ENCODE measurements at places on chromosomes 4 and X.

DNA sequence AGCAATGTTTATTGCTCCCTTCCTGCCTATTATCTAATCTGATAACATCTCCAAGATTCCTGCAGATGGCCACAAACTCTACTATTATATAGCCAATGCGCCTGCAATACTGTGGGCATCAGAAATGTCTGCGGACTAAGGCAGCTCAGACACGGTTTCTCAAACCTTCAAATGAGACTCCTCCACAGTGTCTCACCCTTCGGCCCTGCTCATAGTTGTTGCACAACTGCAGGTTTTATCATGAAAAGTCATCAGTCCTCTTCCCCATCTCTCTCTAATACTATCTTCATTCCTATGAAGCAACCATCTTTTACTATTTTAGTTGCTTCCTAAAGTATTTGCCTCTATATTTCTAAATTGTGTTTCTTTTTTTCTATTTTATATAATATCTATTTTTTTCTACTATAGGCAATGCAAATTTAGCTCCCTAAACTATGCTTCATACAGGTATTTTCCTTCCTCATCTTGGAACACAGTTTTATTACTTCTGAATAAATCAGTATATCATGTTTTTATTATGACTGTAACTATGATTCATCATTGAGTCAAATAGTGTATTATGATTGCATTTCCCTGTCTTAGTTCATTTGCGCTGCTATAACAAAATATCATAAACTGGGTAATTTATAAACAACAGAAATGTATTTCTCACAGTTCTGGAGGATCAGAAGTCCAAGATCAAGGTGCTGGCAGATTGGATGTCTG, 129.7 kb upstream of the EDNRA start:
- DNase-seq = no peak

DNA sequence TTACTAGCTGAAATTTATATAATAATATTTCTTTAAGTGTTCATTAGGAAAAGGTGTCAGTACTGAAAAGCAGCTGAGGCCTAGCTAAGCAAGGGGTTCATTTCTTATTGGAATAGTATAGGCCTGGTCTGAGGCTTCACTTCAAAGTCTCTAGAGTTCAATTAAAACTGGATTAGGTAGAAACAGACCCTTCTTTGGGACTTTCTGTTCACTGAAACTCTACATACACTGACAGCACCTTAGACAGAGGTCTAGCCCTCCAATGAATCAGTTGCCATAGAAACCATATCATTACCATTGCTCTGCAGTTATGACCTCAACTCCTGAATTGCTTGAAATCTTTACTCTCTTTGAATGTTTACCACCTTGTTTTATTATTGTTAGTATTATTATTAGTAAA, 86.4 kb upstream of the MAB21L2 start:
- no peak for DNase-seq

DNA sequence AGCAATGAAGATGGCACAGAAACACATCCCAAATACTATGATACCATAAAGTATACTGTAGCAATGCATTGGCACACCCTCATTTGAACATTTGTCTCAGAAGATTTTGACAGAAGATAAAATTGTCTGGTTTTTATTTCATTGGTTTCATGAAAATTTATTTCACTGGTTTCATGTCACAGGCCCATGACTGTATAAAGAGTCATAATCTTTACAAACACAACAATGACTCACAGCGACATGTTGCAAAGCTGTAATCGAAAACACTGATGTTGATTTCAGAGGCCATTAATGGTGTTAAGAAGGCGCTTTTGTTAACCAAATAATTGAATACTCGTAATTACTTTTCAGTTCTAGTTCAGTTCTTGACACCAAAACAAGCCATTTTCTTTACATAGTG, 8.1 kb upstream of the DTHD1 start:
- DNase-seq = no peak

DNA sequence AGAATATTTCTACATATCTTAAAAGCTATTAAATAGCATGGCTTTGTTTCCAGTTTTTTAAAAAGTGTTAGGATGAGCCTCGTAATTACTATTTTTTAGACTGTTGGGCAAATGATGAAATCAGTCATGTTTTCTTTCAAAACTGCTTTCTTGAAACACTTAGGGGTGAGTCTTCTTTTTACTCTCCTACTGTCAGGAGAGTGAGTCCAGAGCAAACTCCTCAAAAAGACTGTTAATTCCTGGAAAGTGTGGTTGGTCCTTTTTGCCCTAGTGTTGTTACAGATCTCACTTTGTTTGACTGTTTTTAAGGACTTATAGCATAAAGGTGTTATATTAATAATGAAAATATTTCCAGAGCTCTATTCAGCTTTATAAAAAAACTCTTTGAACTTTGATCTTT, 6.3 kb downstream of the GSTCD start:
- DNase-seq = no peak

- DNase-seq = no peak
Observed at GRCh38 chrX:106302304-106302703, 134.2 kb downstream of the PWWP3B start.

GRCh38 chrX:130085551-130086446, 24.5 kb downstream of the ELF4 start:
- no peak for DNase-seq

GRCh38 chrX:47321386-47321785, 49.0 kb upstream of the ZNF157 start:
- DNase-seq = no peak

DNA sequence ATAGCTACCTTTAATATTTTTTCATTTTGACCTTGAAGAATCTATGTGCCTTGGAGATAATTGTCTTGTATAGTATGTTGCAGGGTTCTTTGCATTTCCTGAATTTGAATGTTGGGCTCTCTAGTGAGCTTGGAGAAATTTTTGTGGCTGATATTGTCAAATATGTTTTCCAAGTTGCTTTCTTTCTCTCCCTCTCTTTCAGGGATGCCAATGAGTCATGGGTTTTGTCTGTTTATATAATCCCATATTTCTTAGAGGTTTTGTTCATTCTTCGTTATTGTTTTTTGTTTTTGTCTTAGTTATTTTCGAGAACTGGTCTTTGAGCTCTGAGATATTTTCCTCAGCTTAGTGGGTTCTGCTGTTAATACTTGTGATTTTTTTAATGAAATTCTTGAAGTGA, 20.7 kb downstream of the RAB40AL start:
- DNase-seq = no peak

GRCh38 chrX:65589304-65589703, 54.7 kb upstream of the LAS1L start:
- DNase-seq = no peak
